Stimulated activated CD4-positive, alpha-beta T cell treated with anti-CD3 and anti-CD28 coated beads, Interleukin-15, amount 100 ng/mL, for 24 hours (primary cell): ENCODE measurements at places on chromosomes 12 and 14.

GRCh38 chr12:30164382-30165318, 380.9 kb upstream of the TMTC1 start:
- no peak for DNase-seq

DNA sequence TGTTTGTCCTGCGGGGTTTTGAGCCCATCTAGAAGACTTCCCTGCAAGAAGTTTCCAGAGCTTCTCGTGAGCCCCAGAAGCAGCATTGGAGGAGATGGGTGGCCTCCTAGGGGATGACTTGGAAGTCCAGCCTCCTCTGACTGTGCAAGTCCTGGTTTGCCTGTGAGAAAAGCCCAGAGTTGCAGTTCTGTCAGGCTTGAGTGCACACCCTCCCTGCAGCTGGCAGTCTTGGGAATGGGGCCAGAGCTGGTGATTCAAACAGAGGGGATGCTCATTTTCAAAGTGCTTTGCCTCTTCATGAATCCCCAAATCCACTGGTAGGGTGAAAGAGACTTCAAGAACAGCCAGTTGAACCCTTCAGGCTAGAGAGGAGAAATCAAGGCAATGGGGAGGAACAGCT, 3.9 kb upstream of the PPP1R1A start:
- DNase-seq, result no peak

- DNase-seq, result no peak
These were observed 146.0 kb downstream of the SLC38A4 start for GRCh38 chr12:46679754-46680153.

- peak; percentile 76 for DNase-seq
These were observed 2.5 kb downstream of the USP44 start for GRCh38 chr12:95548539-95549391.

GRCh38 chr14:51546603-51547258, 105.0 kb upstream of the FRMD6 start:
- DNase-seq, result no peak
